ENCODE measurements at places on chromosomes 5 and 9.

GRCh38 chr9:91536211-91536691 lies 112.6 kb upstream of the NFIL3 start:
- peak overlapping the region; percentile 63 for H3K27ac ChIP-seq
- DNase-seq: no peak
- H3K36me3 ChIP-seq: no peaks in the 10 kb centered on the region
- no peaks in the 10 kb centered on the region for H3K27me3 ChIP-seq
- H3K4me1 ChIP-seq: peaks cover 17% of the 10 kb centered on the region
- peak overlapping the region; percentile 16 for H3K4me3 ChIP-seq

DNA sequence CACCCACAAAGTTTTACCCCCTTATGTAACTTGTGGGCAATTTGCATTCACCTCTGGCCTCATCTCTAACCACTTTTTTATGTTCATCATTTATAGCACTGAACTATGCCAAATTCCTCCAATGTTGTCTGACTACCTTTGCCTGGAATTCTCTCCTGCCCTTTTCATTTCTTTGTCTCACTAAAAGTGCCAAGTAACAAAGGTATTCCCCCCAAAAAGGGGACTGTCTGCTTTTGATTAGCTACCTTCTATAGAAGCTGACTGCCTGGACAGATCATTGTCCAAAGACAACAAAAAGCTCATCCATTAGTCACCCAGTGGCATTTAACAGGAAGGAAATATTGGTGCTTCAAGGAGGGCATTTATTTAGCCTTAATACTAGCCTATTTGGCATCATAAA lies 189.9 kb upstream of the VCAN start:
- peaks cover 13% of the 10 kb centered on the region for H3K4me1 ChIP-seq
- H3K27ac ChIP-seq: no peak overlapping the region
- no peaks in the 10 kb centered on the region for H3K27me3 ChIP-seq
- DNase-seq: no peak
- no peak overlapping the region for H3K4me3 ChIP-seq
- no peaks in the 10 kb centered on the region for H3K36me3 ChIP-seq

DNA sequence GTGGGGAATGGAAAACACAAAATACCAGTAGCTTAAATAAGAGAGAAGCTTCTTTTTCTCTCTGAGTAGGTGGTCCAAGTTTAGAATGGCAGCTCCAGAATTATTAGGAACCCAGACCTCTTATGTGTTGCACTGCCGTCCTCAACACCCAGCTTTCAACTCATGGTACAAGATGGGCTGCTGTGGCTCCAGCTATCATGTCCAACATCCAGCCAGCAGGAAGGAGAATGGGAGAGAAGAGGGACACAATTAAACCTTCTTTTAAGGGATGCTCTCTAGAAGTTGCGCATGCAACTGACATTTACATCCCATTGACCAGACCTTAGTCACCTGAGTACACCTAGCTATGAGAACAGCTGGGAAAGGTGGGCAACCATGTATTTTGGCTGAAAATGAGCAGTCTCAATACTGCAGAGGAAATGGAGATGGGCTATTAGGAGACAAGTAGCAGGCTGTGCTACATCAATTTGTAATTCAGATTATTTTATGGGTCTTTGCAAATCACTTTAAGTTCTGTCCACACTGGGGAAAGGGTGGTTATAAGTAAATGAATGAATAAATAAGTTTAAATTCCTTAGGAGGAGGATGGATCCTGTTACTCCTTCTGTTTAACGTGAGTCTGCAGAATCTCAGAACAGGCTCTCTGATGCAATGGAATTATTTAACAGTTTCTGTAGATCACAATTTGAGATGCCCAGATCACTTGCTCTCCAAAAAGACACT lies 76.1 kb downstream of the SLC28A3 start:
- H3K4me1 ChIP-seq: peaks cover 10% of the 10 kb centered on the region
- H3K27me3 ChIP-seq: peaks cover 10% of the 10 kb centered on the region
- DNase-seq: no peak
- H3K36me3 ChIP-seq: no peaks in the 10 kb centered on the region

GRCh38 chr5:159522841-159523240 lies 192.6 kb upstream of the IL12B start:
- H3K27ac ChIP-seq: no peak overlapping the region
- H3K27me3 ChIP-seq: no peaks in the 10 kb centered on the region
- no peak for DNase-seq
- no peaks in the 10 kb centered on the region for H3K36me3 ChIP-seq
- H3K4me3 ChIP-seq: no peak overlapping the region
- H3K4me1 ChIP-seq: no peaks in the 10 kb centered on the region

- H3K4me3 ChIP-seq: no peak overlapping the region
Measured at GRCh38 chr5:66860199-66860975, 264.2 kb downstream of the MAST4 start.

DNA sequence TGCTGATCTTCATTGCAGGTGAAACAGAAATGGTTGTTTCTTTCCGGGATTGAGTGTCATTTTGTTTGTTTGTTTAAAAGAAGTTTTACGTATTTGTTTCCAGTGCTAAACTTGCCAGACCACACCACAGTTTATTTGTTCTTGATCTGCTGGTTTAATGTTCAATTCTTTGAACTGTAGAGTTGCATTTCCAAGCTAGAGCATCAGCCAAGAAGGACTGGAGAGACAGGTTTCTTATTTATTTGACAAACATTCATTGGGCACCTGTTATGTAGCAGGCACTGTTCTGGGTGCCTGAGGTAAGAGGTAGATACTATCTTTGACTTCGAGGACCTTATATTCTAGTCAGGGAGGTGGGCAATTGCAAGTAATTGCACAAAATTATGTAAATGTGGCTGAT lies 45.0 kb downstream of the MCCC2 start:
- H3K4me3 ChIP-seq: no peak overlapping the region
- H3K4me1 ChIP-seq: peaks cover 10% of the 10 kb centered on the region
- no peak for DNase-seq
- H3K27me3 ChIP-seq: no peaks in the 10 kb centered on the region
